ENCODE measurements at places on chromosomes 16 and 17.

DNA sequence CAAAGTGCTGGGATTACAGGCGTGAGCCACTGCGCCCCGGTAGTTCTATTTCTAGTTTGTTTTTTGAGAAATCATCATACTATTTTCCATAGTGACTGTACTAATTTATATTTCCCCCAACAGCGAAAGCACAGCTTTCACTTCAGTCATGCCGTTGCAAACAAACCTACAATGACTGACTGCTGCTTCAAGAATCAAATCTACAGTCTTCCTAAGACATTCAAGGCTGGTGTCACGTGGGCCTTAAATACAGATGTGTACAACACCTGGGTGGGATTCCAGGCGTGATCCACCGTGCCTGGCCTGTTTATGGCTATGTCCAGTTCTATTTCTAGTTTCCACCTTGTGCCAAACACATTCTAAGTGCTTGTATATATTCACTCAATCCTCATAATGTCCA is 72.0 kb downstream of the ABCC6 start:
- no peak for DNase-seq

DNA sequence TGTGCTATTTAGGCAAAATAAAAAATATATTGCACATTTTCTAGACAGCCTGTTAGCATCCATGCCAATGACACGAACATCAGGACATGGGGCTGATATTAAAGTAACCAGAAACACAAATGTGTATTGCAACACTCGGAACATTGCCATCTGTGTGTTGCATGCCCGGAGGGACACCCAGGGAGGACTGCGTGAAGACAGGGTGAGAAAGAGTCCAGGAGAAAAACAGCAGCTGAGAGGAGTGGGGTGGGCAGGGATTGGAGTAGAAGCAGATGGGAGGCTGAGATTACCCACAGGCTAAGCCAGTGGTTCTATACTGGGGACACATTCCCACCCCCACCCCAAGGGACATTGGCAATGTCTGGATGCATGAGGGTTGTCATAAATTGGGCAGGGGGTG is 114.8 kb downstream of the GRIN2A start:
- no peak for DNase-seq

DNA sequence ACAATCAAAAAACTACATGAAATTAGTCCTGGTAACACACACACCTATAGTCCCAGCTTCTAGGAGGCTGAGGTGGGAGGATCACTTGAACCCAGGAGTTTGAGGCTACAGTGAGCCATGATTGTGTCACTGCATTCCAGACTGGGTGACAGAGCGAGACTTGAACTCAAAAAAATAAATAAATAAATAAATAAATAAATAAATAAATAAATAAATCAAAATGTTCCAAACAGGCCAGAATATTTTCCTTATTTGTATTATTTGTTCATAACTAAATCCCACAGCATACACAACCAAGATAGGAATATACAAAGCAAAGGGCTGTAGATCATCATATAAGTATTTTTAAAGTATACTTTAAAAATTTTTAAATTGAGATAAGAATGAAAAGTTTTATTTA is 537.2 kb upstream of the CDH8 start:
- DNase-seq, result no peak

DNA sequence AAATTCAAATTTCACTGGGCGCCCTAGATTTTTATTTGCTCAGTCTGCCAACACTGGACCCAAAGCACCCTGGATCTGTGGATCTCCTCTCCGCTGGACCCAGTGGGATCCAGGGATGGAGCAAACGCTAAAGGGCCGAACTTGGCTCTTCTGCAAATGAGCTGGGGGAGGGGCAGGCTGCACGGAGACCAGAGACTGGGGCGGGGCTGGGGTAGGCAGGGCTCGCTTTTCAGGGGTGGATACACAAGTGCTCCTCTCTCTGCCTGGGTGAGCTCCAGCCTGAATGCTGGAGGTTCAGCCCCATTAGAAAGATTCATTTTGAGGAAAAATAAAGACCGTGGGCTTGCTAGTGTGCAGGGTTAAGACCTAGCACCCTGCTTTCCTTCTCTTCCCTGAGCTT is 8.9 kb downstream of the CBX4 start:
- no peak for DNase-seq

- no peak for DNase-seq
These were observed 2.2 kb downstream of the SNN start for GRCh38 chr16:11670171-11671131.

GRCh38 chr17:18025945-18026776 is 12.8 kb downstream of the ATPAF2 start:
- DNase-seq, result peak; percentile 31

- DNase-seq, result no peak
These were observed at the start of gene CD300H for GRCh38 chr17:74567397-74567796. CD300H (minus strand) TSS chr17:74567509.

DNA sequence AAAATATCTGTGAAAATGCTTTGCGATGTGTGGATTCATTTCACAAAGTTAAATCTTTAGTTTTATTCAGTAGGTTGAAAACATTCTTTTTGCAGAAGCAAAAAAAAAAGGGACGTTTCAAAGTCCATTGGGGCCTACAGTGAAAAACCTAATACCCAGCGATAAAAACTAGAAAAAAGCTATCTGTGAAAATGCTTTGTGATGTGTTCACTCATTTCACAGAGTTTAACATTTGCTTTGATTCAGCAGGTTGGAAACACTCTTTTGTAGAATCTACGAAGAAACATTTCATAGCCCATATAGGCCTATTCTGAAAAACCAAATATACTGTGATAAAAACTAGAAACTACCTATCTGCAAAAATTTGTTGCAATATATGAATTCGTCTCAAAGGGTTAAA is 113.6 kb upstream of the WSB1 start:
- no peak for DNase-seq

GRCh38 chr16:3643095-3643730 is 11.3 kb upstream of the DNASE1 start:
- DNase-seq, result peak; percentile 12
